CD4-positive, CD25-positive, alpha-beta regulatory T cell (primary cell): ENCODE measurements at places on chromosomes 6 and 20. TPM values are rescaled to one million over a fixed set of nuclear protein-coding genes. Genes with fewer than 3 reads are reported as not detected.

FAM50B gene
- 6.0 TPM for total RNA-seq

C4B gene
- 3.6 TPM for total RNA-seq

MARCKS gene
- total RNA-seq: not detected

GRCh38 chr6:111478064-111478476, 4.9 kb downstream of the REV3L start:
- DNase-seq: no peak

DNA sequence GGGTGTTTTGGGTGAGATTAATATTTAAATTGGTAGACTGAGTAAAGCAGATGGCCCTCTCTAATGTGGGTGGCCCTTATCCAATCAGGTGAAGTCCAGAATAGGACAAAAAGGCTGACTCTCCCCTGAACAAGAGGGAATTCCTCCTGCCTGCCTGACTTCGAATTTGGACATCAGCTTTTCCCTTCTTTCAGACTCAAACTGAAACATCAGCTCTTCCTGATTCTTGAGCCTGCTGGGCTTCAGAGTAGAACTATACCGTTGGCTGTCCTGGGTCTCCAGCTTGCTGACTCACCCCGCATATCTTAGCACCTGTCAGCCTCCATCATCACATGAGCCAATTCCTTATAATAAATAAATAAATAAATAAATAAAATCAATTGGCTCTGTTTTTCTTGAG, 15.0 kb upstream of the TGM6 start:
- no peak for DNase-seq

DNA sequence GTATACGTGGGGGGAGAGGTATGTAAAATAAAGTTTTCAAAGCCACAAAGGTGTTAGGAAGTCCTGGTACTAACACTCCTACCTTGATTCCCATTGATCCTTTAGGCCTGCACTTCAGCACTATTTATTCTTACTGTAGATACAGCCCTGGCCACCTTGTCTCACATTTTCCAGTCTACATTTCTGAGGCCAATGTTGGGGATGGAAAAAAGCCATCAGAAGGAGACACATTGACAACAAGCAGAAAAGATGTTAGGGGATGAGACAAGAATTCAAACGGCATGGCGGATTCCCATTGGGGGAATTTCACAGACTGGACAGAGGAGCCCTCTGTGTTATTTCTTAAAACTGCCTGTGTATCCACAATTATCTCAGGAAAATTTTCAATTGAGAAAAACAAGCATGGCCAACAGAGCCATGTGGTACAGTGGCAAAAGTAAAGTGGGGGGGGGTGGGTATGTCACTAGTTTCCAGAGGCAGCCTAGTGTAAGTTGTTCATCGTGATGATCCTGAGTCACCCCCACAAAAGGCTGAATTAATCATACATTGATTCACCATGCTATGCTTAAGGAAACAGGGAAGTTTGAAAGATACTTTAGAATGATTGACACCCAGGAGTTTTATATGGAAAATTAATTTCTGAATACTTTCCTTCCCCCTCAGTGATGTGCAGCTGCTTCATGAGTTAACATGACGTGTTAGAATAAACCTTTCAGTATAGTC, 40.5 kb downstream of the RREB1 start:
- no peak for DNase-seq

DNA sequence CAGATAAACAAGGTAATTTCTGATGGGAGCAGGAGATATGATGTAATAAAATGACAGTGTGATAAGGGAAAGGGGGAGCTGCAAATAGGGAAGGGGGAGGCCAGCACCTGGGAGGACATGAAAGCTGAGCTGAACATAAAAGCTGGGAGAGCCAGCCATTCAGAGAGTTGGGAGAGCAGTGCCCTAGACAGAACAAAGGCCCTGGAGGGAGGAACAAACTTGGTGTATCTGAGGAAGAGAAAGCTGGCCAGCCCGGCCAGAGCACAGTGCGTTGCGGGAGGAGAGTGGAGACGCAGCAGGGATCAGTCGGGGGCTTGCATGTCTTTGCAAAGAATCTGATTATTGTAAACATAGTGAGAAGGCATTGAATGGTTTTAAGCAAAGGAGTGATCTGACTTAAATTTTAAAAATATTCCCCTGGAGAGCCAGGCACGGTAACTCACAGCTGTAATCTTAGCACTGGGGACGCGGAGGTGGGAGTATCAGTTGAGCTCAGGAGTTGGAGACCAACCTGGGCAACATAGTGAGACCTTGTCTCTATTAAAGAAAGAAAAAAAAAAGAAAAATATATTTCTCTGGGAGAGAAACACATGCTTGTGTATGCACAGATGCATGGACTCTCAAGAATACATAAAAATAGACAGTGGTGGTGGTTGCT, 318.2 kb downstream of the ZFAND3 start:
- DNase-seq: no peak
